ENCODE measurements at places on chromosomes 6 and 20.

DNA sequence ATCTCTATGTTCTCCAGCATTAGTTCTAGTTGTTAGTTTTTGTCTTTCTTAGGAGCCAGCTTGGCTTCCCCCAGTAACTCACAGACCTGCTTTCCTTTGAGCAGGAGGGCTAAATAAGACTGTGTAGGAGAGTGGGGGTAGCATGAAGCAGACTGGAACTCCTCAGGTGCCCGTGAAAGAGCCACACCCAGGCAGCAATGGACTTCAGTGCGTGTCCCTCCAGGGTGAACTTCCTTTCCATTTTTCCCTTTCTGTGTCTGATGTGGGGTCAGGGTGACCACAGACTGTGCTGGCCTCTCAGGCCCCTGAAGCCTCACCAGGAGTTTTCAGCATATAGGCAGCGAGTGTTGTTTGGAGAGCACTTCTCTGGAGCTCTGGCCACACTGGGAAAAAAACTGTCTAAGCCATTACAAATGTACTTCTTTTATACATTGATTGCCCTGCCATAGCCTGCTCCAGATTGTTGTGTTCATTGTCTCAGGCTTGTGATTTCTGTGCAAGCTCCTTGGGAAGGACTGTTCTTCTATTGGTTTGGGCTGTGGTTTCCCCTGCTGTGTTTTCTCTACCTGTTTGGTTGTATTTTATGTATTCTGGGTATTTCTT lies 55.7 kb downstream of the SH3BGRL2 start:
- H3K27ac ChIP-seq: no peak overlapping the region
- DNase-seq: no peak
- H3K27me3 ChIP-seq: no peaks in the 10 kb centered on the region
- H3K4me1 ChIP-seq: peaks cover 13% of the 10 kb centered on the region
- H3K36me3 ChIP-seq: no peaks in the 10 kb centered on the region

DNA sequence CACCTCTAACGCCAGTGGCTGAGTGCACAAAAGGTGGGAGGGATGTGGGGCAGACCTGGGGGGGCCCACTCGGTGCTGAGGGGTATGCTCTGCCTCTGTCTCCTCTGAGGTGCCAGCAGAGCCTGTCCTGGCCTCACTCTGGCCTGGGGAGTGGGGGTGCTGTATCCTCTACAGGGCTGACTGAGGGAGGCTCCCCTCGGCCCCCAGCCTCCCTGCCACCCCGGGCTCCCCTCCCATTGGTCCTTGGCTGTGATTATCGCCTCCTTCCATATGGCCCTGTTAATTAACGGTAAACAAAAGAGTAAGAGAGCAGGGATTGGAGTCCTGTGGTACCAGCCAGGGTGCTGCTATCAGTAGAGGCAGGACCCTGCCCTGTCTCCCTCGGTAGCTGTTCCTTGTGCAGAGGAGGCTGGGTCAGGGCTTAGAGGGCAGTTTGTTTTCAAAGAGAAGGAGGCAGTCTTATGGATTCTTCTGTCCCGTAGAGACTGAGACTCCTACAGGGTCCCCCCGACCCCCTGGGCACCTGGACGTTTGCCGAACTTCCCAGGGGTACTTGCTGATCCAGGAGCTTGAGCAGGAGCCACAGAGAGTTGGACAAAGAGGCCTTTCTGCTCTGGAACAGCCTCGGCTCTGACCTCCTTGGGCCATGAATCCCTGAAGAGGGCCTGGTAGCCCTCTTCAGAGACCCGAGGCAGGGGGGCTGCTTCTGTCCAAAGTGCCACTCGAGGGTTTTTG lies 1.8 kb downstream of the MYT1 start:
- DNase-seq: no peak
- H3K36me3 ChIP-seq: no peaks in the 10 kb centered on the region
- peaks cover 72% of the 10 kb centered on the region for H3K27me3 ChIP-seq
- H3K4me1 ChIP-seq: no peaks in the 10 kb centered on the region

DNA sequence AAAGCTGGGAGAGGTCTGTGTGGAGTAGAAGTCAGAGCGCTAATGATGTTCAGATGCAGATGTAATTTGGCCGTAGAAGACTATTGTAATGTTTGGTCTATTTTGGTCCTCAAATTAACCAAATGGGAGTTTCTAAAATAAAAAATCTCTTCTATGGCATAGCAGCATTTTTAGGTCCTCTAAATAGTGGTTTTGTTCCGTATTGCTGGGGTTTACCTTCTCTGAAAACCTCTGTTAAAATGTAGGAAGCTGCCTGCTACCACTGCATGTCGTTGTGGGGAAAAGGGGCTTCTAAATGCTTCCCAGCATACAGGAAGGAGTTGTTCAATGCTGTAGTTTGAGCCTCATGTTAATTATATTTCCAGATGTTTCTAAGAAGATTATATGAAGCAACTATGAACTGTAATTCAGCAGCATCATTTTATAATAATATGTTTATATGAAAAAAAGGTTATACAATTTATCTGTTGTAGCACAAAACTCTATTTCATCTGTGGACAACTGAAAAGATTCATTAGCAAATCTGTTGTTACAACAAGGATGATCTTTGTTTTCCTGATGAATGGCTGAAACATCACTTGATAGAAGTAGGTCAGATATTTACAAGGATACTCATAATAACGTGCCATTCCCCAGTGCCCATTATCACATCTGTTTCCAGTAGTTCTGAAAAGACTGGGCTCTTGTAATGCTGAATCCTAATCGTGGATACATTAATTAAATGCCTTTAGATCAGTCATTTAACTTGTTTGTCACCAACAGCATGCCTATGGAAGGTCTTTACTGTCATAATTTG lies 256.6 kb downstream of the TBC1D7 start:
- H3K4me3 ChIP-seq: no peak overlapping the region
- no peaks in the 10 kb centered on the region for H3K27me3 ChIP-seq
- no peak for DNase-seq
- H3K27ac ChIP-seq: no peak overlapping the region
- no peaks in the 10 kb centered on the region for H3K4me1 ChIP-seq

GRCh38 chr6:128889870-128890269 lies 6.9 kb downstream of the LAMA2 start:
- H3K27ac ChIP-seq: no peak overlapping the region
- no peak for DNase-seq
- H3K4me3 ChIP-seq: peak overlapping the region; percentile 5
- no peaks in the 10 kb centered on the region for H3K36me3 ChIP-seq

Measured in tibial nerve (tissue), 4 donors.